ENCODE measurements at places on chromosomes 2 and 18.
A peak's percentile ranks its signal among the peaks of the same experiment; 100 is the strongest.

GRCh38 chr2:190640117-190640516 lies 8.8 kb upstream of the NAB1 start:
- DNase-seq = no peak

DNA sequence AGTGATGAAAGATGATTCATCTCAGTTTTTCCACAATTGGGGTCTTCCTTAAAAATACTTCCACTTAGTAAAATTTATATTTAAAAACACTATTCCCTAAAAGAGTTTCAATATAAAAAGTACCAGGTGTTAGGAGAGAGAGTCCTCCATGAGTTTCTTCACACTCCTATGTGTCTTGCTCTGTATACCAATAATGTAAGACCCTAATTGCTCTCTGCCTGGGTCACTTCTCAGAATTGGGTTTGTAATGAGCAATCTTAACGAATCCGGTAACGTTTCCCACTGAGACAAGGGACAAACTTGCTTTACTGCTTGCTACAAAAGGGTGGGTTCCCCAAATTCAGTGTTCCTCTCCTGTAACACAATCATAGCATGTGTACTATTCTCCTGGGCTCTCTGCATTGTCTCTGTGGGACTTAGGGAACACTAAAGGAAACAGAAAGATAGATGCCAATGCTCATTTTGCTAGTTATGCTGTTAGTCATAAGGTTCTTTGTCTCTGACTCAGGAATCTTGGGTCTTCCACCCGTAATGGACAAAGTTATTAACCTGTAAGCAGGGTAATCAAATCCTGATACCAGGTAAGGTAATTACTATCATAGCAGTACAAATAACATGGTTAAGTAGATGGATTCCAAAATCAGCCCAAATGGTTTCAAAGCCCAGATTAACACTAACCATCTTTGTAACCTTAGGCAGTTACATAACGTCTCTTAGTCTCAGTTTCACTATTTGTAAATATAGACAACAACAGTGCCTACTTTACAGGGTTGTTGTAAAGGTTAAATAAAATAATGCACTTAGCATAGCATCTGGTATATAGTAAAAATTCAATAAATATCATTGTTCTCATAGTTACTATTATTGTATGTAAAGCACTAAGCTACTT lies 46.3 kb downstream of the ITSN2 start:
- peak; percentile 55 for DNase-seq

GRCh38 chr18:37425222-37425621 lies 140.4 kb downstream of the CELF4 start:
- DNase-seq = no peak

DNA sequence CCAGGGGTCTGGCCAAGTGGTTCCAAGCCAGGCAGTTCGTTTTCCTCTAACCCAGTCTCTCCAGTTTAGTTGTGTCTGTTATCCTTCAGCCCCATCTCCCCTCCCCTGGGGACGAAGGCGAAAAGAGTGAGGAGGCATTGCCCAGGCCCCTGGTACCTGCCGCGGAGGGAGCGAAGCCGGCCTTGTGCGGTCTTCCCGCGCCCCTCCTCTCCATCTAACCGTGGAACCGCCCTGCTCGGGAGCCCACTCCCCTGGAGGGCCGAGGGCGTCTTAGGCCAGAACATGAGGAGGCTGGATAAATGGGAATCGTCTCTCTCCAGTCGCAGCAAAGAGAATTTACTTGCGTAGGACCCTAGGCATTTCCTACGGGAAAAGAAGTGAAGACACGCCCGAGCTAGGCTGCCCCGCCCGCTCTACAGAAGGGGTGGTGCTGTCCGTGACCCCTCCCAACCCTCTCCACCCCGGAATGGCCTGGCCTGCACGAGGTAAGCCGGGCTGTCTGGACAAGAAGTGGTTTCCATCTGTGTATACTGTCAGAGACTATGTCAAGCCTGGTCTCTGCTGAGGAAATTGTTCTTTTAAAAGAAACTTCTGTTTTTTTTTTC lies 156.2 kb downstream of the MIB1 start:
- DNase-seq = peak; percentile 8

- DNase-seq = peak; percentile 9
These were observed 70.8 kb downstream of the RTP5 start for GRCh38 chr2:241940329-241940728.

DNA sequence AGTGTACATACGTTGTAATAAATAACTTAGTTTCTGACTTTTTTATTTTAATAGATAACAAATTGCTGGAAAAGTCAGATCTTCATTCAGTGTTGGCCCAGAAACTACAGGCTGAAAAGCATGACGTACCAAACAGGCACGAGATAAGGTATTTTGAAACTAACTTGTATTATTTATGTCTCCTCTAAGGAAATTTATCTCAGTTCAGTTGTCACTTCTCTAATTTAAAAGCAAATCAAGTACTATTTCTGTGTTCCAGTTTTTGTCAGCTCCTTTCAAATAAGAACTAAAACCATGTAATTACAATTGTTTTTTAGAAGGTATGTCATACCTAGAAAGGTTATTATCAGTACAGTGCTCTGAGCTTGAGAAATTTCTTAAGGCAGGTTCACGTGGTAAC lies 4.6 kb downstream of the ATG16L1 start:
- DNase-seq = no peak

DNA sequence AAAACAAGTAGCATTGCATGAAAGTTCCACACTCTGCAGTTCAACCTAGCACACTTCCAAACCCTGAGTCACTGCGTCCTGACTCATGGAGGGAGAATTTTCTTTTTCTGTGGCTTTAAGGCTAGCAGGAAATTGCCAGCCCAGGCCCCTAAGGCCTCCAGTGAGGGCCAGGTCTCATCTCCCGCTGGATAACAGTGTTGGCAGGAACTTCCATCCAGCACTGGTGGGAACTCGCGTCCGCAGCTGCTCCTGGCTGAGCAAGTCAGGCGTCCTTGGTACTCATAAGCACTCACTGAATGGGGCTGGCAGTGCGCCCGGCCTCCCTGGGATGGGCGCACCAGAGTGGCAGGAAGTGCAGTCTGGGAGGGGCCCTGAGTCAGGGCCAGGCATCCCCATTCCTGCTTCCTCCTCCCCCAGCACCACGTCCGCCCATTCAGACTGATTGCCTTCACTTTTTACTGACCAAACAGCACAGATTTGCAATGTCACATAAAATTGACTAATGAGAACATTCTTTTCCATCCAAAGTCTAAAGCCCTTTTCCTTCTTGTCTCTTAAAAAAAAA lies 14.3 kb downstream of the MALL start:
- peak; percentile 100 for DNase-seq

GRCh38 chr2:118855451-118856279 lies 8.2 kb upstream of the EN1 start:
- DNase-seq = peak; percentile 90
